NCI-H1417 treated with DMSO at 0.1 percent for 48 hours (cell line): ENCODE measurements at places on chromosomes 16 and 17.

GRCh38 chr17:74807925-74808324, 31.8 kb upstream of the NAT9 start:
- no peak for DNase-seq

DNA sequence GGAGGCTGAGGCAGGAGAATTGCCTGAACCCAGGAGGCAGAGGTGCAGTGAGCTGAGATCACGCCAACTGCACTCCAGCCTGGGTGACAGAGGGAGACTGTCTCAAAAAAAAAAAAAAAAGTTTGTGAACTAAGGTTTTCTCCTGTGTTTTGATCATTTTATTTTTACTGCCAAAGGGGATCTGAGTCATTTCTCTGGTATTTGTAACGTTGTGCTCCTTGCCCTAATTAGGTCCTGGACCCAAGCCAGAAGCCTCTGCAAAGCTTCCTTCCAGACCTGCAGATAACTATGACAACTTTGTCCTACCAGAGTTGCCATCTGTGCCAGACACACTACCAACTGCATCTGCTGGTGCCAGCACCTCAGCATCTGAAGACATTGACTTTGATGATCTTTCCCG, 32.1 kb downstream of the IST1 start:
- no peak for DNase-seq

GRCh38 chr16:6133009-6133557, 1035.5 kb upstream of the EEF2KMT start:
- DNase-seq = no peak

- no peak for DNase-seq
Measured at GRCh38 chr16:22784690-22785214, 29.2 kb upstream of the HS3ST2 start.

DNA sequence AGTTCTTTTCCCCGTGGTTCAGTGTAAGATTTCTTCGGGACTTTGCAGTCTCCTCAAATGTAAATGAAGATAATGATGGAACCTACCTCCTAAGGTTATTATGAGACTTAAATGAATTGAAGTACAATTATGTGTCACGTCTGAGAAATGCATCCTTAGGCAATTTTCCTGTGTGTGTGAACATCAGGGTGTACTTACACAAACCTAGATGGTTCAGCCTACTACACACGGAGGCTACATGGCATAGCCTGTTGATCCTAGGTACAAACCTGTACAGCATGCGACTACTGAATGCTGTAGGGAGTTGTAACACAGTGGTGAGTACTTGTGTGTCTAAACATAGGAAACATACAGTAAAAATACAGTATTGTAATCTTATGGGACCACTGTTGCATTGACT, 1.1 kb upstream of the FAM20A start:
- DNase-seq = no peak

GRCh38 chr17:78664476-78665386, 87.5 kb upstream of the DNAH17 start:
- peak; percentile 0 for DNase-seq

GRCh38 chr17:40916366-40916765, 21.1 kb downstream of the KRT23 start:
- no peak for DNase-seq

DNA sequence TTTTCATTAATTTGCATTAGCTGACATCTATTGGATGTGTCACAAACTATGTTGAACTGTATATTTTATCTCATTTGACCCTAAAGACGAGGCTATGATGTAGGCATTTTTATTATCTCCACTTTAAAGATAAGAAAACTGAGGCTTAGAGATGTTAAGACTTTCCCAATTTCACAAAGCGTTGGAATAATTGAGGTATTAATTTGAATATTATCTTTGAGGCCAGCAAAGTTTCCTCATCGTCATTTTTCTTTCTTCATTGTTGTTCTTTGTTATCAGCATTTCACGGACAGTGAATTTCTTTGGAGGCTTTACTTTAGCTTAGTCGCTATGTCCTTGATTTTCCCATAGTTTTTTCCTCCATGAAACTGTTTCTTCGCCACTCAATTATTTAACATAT, 227.5 kb upstream of the MYOCD start:
- DNase-seq = no peak

DNA sequence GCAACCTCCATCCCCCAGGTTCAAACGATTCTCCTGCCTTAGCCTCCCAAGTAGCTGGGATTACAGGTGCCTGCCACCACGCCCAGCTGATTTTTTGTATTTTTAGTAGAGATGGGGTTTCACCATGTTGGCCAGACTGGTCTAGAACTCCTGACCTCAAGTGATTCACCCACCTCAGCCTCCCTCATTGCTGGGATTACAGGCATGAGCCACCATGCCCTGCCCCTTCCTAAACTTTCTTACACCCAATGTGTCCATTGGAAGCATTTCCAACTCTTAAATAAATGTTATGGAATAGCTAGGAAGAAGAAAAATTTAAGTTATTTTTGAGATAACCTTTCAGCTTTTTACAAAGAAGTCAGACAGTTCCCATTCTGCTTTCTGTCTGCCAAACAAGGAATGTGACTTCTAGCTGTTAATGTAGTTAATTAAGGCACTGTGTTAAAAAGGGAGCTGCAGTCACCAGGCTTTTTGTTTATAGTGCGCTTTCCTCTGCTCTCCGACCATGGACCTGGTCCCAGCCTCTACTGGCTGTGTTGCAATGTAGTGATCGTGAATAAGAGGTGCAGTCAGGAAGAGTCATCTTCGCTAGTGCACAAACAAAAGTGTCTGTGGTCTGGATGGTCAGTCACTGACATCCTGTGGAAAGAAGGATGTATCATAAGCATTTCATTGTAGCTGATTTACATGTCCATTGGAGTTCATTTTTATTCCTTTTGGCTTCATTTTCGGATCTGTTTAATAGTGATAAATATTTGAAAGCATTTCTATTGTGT, 39.7 kb downstream of the USP10 start:
- no peak for DNase-seq

- no peak for DNase-seq
Measured at GRCh38 chr16:67801883-67802282, 4.5 kb downstream of the RANBP10 start.

DNA sequence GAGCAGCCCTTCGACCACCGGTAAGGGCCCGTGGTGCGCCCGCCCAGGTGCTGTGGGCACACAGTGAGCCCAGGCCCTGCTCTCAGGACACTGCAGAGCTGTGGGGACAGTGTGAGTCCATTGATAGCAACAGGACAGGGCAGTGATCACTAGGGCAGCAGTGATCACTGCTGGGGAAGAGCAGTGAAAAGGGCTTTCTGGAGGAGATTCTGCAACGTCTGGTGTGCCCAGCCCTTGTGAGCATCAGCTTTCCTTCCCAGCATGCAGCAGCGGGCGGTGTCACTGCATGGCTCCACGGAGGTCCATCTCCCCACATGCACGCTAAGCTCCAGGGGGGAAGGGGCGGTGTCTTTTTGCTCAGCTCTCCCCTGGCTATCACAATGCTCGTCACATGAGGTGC, 32.1 kb downstream of the MAP1LC3B start:
- DNase-seq = no peak

DNA sequence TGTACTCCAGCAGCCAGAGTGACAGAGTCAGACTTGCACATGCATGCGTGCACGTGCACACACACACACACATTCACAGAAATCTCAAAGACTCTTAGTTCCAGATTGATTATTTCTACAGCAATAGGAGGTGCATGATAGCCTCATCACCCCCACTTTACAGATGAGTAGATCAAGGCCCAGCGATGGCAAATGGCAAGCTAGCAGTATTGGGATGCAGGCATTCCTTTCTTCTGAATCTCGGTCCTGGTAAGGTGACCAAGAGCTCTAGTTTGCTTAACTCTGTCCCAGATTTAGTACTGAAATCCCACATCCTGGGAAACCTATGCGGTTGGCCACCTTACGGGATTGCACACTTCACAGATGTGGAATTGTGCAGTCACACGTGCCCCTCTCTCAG, 38.6 kb downstream of the ITGAM start:
- no peak for DNase-seq

DNA sequence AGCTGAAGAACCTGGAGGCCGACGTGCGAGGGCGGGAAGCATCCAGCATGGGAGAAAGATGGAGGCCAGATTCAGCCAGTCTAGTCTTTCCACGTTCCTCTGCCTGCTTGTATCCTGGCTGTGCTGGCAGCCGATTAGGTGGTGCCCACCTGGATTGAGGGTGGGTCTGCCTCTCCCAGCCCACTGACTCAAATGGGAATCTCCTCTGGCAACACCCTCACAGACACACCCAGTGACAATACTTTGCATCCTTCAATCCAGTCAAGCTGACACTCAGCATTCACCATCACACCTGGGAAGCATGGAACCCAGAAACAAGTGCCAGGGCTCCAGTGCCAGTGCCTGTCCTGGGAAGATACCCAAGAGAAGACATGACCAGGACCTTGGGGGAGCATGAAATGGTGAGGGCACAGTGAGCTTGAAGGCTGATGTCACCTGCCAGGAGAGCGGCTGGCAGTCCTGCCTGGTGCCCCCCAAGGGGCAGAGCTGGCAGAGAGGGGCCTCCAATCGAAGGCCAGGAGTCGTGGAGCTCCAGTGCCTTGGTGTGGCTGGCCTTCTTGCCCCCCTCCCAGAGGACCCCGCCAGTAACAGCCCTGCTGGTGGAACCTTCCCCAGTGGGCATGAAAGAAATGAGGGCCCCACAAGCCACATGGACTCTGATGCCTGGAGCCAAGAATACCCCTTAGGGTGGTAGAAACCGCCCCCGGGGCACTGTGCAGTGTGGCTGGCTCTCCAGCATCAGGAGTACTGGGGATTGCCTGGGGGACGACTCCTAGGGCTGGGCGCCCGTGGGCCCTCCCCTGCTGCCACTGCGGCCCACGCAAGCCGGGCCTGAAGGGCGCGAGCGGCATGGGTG, 643 bp upstream of the NPB start:
- no peak for DNase-seq

DNA sequence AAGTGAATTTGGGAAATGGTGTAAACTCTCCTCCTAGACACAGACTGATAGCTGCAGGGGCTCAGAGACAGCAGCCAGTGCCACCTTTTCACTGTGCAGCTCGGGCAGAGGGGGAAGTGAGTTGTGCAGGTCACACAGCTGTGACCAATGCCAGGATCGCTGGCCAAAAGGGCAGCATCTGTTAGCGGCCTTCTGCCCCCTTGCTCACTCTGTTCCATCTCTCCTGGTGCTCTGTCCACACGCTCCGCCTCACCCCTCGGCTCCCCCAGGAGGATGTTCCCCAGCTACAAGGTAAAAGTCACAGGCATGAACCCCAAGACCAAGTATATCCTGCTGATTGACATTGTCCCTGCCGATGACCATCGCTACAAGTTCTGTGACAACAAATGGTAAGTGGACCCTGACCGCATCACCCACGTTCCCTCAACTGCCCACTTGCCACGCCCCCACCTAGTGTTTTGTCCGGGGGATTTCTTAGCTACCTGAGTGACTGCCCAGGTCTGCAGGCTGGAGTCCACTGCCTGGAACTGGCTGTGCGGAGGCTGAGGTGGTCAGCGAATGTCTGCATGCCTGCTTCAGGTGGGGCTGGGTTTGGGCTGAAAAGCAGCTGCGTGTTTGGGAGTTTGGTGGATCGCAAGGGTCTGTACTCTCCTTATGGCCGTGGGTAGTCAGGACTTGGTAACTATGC, 13.5 kb downstream of the TBX4 start:
- DNase-seq = no peak

DNA sequence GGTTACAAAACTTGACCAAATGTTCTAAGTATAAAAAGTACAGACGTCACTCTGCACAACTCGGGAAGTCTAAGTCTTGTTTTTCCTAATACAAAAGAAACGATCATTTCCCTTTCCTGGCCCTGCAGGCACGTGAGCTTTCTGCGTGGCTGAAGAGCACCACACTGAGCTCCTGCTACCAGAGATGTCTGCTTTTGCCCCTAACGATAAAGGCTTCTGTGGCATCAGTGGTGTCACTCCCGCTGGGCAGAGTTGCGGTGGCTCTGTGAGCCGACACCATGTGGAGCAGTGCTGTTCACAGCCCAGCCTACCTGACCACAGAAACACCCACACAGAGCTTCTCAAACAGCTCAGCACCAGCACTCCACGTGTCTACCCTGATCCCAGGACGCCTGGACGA, 20.5 kb downstream of the EMC8 start:
- no peak for DNase-seq

- no peak for DNase-seq
Measured at GRCh38 chr17:81870131-81870980, 781 bp downstream of the ARHGDIA start.

- no peak for DNase-seq
Measured at GRCh38 chr17:77409282-77410161, 268.8 kb downstream of the SEC14L1 start.

- DNase-seq = no peak
Measured at GRCh38 chr17:73841431-73842060, 197.3 kb upstream of the SDK2 start.

DNA sequence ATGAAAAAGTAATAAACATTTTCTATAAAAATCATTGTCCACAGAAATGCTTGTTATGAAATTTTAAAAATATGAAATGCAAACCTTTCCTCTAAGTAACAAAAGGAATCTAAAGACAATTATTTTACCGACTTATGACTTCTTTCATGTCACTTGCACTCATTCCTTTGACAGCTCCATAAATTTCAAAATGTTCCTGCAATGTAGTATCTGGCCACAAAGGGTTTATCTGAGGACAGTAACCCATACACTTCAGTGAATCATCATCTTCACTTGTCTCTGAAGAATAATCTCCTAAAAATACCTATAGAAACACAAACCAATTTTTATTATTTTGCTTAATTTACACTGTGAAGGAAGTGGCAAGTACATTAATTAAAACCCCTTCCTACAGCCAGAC, 25.6 kb upstream of the ABCA10 start:
- no peak for DNase-seq

- no peak for DNase-seq
Measured at GRCh38 chr16:24514096-24514495, 25.3 kb upstream of the RBBP6 start.

- peak; percentile 20 for DNase-seq
Measured at GRCh38 chr16:57235128-57236021, 9.7 kb upstream of the ARL2BP start.

- no peak for DNase-seq
Measured at GRCh38 chr16:58859958-58860669, 126.0 kb upstream of the GOT2 start.

DNA sequence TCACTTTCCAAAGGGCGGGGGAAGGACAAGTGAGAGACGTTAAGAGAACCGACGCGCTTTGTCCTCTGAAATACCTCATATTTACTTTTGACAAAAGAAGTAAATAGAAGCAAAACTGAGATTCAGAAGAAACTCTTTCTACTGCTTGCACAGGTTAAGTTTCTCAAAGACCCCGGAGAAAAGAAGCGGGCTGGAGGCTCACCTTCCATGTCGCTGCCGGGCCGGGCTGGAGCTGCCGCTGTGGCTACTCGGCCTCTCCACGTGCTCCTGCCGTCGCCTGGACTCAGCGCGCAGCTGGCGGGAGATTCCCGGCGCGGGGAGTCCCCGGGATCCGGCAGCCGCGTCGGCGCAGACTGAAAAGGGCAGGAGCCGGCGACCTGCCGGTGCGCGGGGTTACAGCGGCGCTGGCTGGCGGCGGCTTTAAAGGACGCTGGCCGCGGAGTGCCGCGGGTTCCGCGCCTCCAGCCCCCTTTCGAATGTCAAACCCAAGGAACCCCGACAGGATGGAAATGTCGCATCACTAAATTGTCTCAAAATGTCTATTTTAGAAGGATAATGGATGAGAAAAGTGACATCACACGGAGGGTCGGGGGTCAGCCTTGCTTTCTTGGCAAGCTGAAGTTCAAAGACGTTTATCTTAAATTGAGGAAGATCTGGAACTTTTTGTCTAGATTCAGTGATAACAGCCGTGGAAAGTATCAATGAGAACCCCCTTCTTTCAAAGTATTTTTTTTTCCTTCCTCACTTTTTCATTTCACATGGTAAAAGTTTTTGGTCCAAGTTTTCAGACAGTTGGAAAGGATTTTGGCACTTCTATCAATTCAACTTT, at the start of gene IKZF3:
TSS of gene IKZF3 (minus strand) at position 395 of the 829 bp plus-strand sequence. CDS start at position 209, 186 bp downstream.
- DNase-seq = peak; percentile 54

GRCh38 chr16:88686062-88686438, 257 bp downstream of the SNAI3 start:
- DNase-seq = no peak
